ENCODE measurements at places on chromosomes 3 and 15.

DNA sequence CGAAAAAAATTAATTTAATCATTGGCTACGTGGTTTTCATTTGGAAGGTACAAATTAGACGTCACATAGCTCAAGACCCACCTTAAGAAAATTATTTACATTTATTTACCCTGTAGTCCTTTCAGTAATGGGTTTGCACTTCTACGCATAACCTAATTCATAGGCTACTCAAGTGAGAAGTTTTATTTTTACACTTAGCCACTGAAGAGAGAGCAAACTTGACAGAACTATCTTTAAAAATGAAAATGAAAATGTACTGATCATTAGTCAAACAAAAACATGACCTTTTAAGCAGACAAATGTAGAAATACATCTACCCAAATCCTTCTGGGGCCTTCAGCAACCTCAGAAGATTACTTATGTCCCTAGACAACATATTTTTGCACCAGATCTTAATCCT is 269.4 kb upstream of the TTC14 start:
- DNase-seq: no peak

DNA sequence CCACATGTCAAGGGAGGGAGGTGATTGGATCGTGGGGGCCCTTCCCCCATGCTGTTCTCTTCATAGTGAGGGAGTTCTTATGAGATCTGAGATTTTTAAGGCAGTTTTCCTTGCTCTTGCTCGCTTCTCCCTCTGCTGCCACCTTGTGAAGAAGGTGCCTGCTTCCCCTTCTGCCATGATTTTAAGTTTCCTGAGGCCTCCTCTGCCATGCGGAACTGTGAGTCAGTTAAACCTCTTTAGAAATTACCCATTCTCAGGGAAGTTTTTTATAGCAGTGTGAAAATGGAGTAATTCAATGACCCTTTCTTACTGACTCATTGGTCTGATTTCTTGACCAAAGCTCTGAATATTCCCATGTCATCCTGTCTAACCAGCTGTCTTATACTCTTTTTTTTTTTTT is 484.4 kb upstream of the TPRG1 start:
- peak; percentile 96 for DNase-seq

DNA sequence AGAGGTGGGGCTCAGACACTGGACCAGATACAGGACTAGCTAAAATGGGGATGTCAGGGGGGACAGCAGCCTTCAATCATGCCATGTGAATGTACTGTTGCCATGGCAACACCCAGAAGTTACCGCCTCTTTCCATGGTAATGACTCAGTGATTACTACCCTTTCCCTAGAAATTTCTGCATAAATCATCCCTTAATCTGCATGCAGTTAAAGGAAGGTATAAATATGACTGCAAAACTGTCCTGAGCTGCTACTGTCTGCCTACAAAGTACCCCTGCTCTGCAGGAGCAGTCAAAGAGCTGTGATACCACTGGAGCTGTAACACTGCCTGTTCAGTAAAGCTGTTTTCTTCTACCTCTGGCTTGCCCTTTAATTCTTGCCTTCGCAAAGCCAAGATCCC is 168.2 kb downstream of the PEAK1 start:
- no peak for DNase-seq

GRCh38 chr3:29887451-29887850 is 606.6 kb downstream of the RBMS3 start:
- DNase-seq: no peak

- no peak for DNase-seq
These were observed 863.2 kb downstream of the TUSC7 start for GRCh38 chr3:117572786-117573185.

DNA sequence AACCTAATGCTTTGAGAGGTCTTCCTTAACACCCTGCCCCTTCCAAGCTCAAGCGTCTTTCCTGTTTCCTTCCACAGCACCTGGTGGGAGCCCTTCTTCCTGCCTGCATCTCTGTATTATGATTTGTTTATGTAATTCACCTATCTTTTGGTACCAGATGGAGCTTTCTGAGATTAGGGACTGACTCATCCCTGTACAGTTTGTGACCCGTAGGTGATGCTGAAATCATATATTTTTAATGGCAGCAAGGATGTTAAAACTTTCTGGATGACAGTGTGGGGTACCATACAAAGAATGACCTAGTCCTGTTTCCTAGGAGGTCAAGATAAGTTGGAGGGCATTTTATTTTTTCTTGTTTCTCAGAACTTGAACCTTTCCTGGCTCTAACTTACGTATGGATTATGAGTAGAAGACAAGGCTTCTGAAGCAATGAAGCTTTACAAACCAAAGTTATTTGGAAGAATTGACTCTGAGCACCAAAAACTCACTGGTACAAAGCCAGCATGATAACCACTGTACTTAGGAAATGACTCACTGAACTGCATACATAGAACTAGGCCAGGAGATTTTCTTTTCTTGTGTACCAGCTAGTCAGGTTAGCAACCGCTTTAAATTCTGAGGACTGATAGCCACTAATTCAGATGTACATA is 46.6 kb downstream of the HHLA2 start:
- no peak for DNase-seq

- no peak for DNase-seq
These were observed 481.9 kb upstream of the CNTN4 start for GRCh38 chr3:1616744-1617143.

DNA sequence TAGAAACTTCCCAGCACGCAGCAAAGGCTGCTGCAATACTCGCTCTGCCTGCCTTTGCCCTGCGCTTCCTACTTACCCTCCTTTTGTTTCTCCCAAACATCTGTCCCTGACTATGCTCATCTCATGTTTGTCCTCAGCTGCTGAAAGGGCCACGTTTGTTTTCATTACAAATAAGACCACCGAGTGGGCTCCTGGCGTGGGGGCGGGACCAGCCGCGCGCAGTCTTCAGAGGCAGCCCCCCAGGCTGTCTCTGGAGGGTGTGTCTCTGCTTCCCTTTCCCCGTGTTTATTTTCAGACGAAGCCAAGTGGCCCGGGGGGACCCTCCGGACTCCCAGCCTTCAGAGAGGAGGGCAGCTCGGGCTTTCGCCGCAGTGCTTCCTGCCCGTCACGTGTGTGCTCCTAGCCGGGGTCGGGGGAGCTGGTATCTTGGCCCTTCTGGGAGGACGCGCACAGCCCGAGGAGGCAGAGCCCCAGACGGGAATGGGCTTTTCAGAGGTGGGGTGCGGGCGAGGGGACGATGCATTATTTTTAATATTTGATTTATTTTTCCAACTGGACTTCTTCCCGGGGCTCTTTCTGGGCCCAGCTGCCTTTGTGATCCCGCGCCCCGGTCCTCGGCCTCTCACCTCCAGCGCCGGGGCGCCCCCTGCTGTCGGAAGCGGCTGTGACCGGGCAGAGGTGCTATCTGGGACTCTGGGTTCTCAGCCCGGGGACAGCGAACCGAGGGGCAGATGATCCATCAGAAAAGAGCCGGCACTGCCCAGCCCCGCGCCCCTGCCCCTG is 70.0 kb upstream of the CGNL1 start:
- DNase-seq: peak; percentile 73

- no peak for DNase-seq
These were observed 55.4 kb upstream of the KLF13 start for GRCh38 chr15:31271224-31271635.

- no peak for DNase-seq
These were observed 52.6 kb downstream of the MTHFS start for GRCh38 chr15:79844221-79844620.

- no peak for DNase-seq
These were observed 390.5 kb downstream of the DIPK2A start for GRCh38 chr3:144362126-144362525.

- DNase-seq: no peak
These were observed 296.6 kb downstream of the SUCLG2 start for GRCh38 chr3:67357610-67358458.

GRCh38 chr3:165642761-165643420 is 194.3 kb downstream of the BCHE start:
- no peak for DNase-seq

DNA sequence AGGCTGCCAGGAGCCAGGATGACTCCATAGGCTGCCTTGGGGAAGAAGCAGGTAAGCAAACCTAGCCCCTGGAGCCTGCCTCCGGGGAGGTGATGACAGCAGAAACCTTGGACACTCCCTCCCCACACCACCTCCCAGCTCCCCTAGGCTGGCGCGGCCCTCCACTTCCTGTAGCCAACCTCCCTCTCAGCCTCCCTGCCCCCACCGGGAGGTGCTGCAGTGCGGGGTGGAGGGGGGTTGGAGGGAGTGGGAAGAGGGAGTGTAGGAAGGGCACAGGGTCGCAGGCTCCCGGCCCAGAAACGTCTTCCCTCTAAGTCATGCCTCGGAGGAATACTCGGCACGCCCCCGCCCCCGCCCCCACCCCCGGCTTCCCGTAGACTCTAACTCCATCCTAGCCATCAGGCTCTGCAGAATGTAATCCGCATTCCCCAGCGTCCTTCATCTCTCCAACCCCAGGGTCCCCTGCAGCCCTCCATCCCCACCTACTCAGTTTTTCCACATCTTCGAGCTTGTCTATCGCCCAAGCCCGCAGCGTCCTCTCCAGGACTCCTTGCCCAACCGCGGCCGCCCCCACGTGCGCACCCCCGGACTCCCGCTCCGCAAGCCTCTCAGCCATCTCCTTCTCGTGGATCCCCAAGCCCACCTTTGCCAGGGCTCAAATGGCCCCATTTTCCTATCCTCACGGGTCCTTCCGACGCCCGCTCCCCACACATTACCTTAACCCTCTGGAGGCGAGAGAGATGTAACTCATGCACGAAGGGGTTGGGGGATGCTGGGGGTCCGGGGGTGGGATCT is 528 bp downstream of the LPCAT4 start:
- no peak for DNase-seq

DNA sequence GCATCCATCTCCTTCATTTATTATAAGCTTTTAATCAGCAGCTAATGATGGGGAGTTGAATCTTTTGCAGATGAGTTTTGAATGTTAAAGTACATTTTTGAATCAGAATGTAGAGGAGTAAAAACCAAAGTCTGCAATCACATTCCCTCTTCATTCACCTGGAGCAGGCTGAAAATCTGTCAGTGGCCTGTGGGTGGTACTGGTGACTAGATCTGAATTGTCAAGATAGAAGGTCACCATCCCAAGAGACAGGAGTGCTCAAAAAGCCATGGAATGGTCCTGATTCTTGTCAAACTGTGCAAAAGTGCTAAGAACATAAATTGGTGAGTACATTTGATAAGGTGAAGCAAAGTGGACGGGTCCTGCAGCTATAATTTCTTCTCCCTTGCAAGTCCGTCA is 881.3 kb upstream of the NR2F2 start:
- no peak for DNase-seq

- peak; percentile 43 for DNase-seq
These were observed 8.7 kb upstream of the PLA2G4F start for GRCh38 chr15:42165106-42165505.

DNA sequence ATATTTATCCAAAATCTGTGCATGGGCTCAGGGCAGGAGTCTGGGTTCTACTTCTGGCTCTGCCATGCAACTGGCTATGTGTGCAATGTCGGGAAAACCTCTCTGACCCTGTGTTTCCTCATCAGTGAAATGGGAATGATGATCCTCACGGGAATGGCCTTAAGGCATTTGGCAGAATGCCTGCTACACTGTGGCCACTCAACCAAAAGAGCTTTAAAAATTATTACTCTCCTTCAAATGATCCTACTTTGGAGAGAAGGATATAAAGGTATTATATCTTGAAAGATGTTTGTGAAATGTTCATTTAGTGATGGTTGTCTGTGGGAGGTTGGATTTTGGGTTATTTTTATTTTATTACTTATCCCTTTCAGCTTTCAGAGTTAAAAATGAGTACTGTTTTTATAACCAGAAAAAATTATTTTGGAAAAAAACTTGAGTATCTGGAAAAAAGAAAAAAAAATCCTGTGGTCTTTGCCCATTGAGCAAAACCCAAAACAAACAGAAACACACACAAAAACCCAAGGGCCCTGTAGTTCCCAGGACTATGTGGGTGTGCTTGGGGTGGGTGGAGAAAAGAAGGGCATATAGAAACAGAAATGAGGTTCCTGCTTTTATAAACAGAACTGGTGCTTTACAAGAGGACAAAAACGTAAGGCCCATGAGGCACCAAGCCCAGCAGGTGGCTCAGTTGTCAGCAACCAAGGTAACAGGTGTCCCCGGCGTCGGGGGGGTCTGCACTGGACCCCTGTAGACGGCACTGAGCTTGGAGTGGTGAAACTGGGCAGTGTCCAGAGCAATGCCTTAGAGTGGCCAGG is 22.0 kb downstream of the RGMA start:
- no peak for DNase-seq

DNA sequence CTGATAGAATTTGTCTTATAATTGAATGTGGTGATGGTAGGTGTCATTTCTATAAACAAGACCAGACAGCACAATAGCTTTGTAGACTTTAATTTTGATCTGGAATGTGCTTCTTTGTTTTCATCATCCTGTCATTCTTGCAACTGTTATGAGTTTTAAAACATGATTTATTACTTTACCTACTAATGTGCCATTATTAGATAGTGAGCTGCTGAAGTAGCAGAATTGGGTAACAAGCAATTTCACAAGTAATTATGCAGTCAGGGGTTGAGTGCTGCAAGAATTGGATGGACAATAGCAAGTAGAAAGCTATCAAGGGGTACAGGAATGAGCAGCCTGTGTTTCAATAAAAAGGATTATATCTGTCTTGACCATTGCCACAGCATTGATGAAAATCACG is 975.6 kb downstream of the ROBO1 start:
- no peak for DNase-seq

DNA sequence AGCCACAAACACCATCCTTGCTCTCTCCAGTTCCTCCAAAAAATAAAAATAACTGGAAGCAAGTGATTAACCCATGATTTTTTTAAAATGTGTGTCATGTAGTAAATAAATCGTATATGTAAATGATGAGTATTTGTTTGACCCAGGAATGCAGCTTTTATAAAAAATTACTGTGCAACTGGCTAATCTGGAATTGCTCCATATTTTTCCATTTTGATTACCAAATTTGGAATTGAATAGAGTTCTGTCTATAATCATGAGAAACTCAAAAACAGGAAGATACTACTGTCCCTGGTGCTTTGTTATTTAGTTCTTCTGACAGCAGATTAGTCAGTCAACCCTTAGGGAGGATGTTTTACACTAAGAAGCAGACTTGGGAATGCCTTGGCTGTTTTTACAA is 116.2 kb downstream of the CCNL1 start:
- DNase-seq: no peak

DNA sequence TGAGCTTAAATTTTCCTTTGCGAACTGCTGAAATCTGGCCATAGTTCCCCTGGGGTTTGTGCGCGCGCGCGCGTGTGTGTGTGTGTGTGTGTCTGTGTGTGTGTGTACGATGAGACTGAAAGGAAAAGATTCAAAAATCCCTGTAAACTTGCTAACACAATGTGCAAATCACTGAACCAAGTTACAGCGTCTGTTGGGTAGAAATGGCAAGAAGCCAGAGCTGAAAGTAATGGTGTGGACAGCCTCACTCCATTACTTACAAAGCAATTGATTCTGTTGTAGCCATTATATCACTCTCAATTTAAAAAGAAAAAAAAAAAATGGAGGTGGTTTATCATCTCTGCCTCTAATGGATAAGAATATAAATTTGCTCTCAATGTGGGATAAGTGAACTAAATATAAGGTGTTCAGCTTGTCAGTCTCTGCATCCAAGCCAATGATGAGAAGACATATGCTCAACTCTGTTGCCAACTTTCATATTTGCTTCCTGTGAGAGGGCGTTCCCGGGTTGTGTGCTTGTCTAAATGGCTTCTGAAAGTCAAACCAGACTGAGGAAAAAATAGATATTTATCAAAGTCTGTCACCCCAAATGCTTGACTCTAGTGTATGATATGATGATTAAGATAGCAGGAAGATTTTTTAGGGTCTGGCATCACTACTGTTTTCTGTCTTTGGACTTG is 422.2 kb downstream of the ZNF385D start:
- no peak for DNase-seq

Data from CD14-positive monocyte (primary cell).